ENCODE measurements at places on chromosomes 4 and X.

GRCh38 chr4:159376289-159376688, 273.4 kb downstream of the RAPGEF2 start:
- no peak for DNase-seq

DNA sequence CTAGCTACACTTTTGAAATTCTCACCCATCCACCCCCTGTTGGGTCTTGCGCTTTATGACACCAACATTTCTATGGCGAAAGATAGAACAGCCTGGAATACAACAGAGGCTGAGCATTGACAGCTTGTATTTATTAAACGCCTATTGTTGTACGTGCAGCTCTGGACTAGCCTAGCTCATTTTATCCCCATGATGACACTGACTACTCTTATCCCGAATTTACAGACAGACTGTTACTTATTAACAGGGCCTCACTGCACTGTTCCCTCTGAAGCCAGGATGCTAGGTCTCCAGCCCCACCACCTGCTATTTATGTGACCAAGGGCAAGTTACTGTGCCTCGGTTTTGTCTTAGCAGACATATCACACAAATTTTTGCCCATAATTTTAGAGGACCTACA, 1.0 kb upstream of the RFC1 start:
- DNase-seq, result no peak

DNA sequence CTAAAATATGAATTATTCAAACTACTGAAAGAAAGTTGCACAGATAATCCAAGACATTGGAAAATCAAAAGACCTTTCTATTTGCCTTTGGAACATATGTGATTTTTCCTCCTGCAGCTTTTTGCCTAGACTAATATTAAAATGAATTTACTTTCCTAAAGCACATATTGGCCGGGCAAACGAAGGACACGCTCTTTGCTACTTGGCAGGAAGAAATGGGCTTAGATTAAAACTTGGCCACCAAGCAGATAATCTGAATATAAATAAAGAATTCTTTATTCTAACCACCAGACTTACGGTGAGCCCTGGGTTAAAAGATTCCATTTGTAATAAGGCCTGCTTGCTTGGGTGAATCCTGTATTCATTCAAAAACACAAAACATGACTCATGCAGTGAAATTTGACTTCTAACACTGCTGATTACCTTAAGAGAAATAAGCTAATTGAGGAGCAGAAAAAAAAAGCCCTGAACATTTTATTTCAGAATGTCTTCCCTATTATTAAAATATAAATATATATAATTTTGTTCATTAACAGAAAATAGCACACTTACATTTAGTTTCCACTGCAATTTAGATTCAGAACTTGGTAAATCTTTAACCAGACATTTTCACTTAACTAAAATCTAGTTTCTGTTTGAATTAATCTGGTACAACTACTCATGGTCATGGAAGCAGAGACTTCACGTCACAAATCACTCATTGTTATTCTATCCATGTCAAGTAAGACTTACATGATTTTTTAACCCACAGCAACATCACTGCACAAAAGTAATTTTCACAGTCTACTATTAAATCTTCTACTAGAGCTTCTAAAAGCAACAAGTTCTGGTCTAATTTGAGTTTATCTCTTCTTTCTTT, 116.1 kb upstream of the PLAC1 start:
- no peak for DNase-seq

DNA sequence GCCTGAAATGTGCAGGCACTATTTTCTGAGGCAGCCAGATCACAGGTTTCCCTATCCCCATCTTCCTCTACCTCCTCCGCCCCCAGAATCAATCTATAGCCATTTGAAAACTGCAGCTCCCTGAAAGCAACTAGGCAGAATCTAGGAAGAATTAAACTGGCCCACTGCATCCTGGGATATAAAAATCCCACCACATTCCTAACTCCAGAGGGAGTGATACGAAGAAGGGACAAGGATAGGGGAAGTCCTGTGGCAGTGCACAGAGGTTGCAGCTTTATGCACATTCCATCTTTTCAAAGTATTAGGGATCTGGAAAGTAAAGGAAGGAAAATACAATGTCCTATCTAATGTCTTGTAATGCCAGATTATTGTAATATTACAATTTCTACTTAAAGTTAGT, 18.3 kb upstream of the HERC3 start:
- DNase-seq, result no peak

DNA sequence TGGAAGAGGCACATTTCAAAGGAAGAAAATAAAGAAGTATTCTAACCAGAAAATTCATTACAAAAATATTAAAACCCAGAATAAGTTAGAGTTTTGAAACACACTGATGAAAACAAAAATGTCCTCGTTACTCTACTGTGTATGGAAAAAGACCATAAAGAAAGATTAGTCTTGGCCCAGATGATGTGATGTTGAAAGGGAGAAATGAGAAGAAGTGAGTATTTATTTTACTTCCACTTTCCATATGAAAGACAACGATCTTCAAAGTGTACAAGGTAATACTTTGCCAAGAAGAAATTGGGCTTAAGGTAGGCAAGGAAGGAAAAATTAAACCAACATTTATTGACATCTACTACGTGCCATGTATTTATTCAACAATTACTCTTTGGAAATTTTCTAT, 48.6 kb upstream of the EMCN start:
- DNase-seq, result no peak

GRCh38 chrX:41688156-41688555, 617 bp upstream of the GPR34 start:
- no peak for DNase-seq

GRCh38 chrX:96756491-96756890, 71.8 kb downstream of the DIAPH2 start:
- no peak for DNase-seq

GRCh38 chrX:148457279-148457678, 43.1 kb upstream of the AFF2 start:
- no peak for DNase-seq

- DNase-seq, result peak; percentile 4
Observed at GRCh38 chrX:41009850-41010846, 75.1 kb upstream of the USP9X start.

GRCh38 chrX:45524296-45524695, 323.6 kb upstream of the DIPK2B start:
- DNase-seq, result no peak

DNA sequence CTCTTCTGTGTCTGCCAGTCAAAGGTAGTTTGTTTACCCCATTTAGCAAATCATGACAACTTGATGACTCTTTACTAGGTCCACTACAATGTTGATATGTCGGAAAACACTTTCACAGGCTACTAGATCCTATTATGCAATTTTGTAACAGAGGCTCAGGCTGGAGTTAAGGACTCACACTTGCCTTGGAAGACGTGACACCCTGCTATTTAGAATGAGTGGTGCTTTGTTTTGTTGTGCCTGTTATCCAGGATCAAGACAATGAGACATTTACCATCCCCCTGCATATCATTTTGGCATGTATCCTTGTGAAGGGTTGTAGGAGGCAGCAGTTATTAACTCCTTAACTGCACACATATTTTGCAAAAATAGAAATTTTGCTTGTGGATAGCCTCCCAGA, 263.7 kb downstream of the IL1RAPL1 start:
- DNase-seq, result no peak

GRCh38 chrX:153667956-153668396, 5.6 kb downstream of the PNCK start:
- peak; percentile 35 for DNase-seq

- DNase-seq, result no peak
Observed at GRCh38 chrX:153836921-153837320, 6.6 kb upstream of the PDZD4 start.

DNA sequence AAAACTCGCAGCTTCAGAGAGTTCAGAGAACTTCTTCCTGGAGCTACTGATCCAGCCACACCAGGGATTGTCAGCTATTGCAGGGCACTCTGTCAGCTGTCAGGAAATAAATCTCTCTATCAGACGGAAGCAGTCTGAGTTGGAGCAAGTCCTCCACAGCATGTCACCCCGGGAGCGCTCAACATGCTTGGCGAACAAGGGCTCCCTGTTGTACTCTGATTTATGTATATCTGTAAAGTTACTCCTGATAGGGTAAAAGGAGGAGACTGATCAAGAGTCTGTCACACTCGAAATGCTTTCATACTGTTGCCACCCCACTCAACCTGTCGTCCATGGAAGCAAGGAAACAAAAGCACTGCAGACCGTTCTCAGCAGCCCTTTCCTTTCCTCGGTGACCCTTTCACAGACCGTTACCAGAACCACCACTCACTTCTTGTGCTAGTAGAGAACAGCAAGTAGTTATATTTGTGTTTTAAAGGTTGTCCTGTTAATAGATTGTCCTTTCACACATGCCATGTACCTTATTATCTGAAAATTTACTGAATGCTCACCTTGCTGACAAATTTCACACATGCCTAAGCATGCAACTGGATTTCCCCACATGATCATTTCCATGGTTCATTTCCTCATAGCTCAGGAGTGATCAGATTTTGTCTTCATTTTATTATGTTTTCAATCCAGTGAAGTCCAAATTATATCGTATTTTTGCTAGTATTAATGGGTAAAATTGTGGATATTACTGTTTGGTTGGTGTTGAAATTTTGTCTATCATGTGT, 2108.9 kb upstream of the TENM3 start:
- DNase-seq, result no peak

DNA sequence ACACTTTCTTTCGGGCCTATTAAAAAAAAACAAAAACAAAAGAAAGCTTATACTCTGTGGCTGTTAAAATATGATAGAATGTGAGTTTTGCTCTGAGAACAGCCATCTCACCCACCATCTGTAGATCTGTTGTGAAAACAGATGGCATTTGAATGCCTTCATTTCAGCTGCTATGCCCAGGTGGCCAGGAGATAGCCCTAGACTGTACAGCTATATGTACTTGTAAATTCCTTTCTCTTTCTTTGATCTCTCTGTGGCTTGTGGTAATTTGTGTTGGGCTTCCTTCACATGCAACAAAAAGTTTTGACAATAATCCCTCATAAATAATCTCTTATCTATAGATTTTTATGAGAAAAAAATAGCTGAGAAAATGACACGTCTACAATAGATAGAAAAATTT, 38.1 kb downstream of the PNPLA4 start:
- DNase-seq, result no peak

DNA sequence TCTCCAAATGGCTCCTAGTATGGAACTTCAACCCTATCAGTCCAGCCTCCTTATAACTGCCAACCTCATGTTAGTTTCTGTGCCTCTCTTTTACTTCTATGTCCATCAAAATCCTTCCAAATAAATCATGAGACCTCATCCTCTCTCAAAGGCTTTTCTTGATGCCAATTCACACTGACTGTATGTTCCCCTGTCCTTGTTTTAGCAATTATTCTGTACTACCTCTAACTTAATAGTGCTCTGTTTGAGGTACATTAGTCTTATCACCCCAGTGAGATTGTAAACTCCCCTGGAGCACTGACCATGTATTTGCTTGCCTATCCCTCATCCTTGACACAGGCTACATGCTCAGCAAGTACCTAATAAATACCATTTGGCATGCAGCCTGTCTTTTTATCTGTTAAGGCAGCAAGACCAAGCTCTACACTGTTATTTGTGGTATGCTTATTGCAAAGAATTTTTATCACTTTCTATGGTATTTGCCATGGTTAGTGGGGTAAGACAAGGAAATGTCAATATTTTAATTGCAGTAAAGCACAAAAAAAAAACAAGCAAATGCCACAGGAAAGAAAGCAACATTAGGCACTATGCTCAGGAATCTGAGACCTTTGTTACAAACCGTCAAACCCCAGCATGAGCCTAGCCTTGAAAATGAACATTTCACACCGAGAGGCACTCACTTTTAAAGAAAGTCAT, 119.2 kb downstream of the SMARCA1 start:
- DNase-seq, result no peak

DNA sequence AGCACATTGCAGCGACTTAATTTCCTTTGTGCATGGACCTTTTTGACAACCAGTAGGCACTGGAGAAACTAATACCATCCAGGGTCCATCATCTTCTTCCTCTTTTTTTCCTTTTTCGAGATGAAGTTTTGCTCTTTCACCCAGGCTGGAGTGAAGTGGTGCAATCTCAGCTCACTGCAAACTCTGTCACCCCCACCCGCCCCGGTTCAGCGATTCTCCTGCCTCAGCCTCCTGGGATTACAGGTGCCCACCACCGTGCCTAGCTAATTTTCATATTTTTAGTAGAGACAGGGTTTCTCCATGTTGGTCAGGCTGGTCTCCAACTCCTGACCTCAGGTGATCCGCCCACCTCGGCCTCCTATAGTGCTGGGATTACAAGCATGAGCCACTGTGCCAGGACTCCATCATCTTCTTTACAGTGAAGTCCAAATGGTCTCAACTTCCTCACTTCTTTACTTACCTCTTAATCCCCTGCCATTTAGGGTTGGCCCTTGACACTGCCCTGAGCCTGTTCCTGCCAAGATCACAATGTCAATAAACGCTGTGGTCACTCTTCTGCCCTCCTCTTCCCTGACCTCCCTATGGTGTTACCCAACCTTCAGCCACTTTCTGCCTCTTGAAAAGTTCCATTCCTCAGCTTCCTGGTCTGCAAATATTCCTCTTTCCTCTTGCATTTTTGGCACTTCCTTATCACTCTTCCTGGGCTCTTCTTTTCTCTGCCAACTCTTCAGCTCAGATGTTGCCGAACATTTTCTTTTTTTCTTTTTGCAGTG, 119.8 kb upstream of the SLC34A2 start:
- no peak for DNase-seq

DNA sequence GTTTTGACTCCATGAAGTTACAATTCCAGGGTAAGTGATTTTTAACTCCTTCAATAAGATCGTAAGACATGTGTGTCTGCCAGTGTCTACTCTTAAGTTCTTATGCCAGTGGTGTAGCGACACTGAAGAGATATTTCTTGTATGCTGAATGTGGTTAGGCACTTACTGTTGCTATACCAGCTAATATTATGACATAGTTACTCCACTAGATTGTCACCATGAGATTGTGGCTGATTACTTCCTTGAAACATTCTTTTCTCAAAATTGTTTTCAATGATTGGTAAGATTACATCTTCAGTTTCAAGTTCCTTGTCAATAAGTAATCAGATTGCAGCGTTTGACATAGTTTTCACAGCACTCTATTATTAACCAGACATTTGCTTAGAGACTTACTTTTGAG, 60.6 kb upstream of the PAGE5 start:
- DNase-seq, result no peak

DNA sequence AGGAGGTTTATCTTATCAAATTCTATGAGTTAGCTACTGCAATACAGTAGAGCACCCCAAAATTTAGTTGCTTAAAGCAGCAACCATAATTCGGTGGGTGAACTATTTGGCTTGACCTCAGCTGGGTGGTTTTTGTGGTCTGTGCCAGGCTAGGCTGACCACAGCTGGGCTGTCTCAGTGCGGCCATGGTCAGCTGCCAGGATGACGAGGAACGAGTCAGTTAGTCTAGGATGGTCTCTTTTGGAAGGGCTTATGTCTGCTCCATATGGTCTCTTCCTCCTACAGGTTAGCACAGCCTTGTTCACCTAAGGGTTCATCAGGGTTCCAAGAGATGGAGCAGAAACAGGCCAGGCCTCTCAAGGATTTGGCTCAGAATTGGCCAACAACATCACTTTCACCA, 210.4 kb downstream of the PALLD start:
- DNase-seq, result no peak

- DNase-seq, result no peak
Observed at GRCh38 chr4:11529625-11530201, 101.0 kb upstream of the HS3ST1 start.

GRCh38 chr4:182280436-182281111, 37.4 kb downstream of the TENM3 start:
- no peak for DNase-seq

- DNase-seq, result no peak
Observed at GRCh38 chrX:47264483-47265173, 31.8 kb downstream of the USP11 start.

- DNase-seq, result no peak
Observed at GRCh38 chr4:151882072-151882803, 121.4 kb upstream of the GATB start.
